ENCODE measurements at places on chromosomes 6 and 20. TPM values are rescaled to one million over a fixed set of nuclear protein-coding genes. Genes with fewer than 3 reads are reported as not detected.

- DNase-seq: no peak
Observed at GRCh38 chr6:20846602-20847028, 312.4 kb downstream of the CDKAL1 start.

DNA sequence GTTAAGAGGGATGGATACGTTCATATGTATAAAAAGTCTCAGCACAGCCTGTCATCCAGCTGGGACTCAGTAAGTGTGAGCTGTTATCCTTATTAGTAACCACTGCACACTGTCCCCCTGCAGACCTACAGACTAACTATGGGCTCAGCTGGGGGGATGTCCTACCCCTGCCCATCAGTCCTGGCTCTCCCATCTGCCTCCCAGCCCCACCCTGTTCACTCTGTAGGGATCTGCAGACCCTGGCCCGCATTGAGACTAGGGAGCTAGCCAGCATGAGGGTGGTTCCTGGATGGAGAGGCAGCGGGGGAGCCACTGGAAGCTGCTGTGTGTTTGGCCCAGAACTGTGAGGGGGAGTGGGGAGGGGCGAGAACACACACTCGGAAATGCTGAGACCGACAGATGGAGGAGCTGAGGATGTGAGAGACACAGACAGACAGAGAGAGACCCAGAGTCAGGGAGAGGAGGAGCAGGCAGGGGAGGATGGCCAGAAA is 17.1 kb downstream of the XKR7 start:
- no peak for DNase-seq

DNA sequence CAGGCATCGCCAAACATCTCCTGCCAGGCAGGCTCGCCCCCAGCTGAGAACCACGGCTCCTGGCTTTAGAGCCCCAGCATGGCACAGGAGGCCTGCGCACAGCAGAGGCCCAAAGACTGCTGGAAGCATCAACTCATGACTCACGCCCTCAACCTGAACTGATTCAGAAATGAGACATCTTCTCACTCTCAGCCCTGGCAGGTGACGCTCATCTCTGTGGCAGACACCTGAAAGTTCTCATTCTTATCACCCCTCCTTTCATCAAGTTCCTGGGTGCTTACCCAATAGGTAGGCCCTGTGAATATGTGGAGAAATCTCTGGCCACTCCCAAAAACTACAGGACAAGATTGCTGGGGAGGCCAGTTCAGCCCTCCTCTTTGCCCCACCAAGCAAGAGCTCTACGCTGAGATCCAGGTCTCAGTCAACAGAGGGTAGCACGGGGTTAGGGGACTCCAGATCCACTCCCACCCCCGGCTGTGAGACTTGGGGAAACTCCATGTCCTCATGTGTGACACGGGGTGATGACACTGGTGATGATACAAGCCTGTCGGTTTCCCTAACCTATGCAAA is 11.3 kb downstream of the NFATC2 start:
- DNase-seq: no peak

DNA sequence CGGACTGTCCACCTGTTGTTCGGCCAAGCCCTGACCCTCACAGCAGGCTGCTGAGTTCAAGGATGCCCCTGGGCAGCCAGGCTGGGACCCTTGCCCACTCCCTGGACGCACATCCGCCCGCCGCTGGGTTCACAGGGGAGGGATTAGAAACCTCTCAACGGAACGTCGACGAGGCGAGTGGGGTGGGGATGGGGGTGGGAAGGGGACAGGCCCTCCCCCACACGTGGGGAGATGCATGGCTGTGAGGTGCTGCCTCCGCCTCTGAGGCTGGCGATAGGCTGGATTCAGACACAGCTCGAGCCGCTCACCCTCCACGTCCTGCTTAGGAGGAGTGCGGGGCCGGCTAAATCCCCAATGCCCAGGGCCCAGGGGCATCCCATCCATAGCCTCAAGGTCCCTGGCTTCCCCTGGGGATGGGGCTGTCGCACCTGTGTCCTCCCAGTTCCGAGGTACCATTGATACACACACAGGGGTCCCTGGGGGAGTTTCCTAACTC is 90.6 kb upstream of the BHLHE23 start:
- no peak for DNase-seq

DNA sequence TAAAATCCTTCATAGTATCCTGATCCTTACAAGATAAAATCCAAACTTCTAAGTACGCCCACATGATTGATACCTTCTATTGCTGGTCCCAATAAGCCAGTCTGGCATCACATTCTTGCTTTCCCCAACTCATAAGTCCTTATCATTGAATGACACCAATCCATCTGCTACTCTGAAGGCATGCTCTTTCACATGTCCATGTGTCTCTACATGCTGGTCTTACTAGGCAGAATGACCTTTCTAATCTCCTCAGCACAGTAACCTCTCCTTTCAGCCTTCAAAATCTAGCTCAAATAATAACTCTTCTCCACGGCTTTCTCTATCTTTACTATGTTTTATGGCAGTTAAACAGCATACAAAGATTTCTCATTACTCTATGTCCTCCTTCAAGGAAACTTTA is 71.1 kb downstream of the ASCC3 start:
- no peak for DNase-seq

DNA sequence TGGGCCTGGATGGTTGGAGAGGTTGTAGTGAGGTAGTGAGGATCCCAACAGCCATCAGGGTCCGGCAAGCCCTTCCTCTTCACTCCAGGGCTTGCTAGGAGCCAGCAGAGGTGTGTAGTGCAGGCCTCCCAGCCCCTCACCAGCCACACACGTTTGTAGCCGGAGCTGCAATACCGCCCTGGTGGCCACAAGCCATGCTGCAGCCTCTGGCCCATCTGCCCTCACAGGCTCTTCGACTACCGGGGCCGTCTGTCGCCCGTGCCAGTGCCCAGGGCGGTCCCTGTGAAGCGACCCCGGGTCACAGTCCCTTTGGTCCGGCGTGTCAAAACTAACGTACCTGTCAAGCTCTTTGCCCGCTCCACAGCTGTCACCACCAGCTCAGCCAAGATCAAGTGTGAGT is 36.4 kb downstream of the EIF2S2 start:
- no peak for DNase-seq

- no peak for DNase-seq
Observed at GRCh38 chr6:12203001-12203400, 87.2 kb upstream of the EDN1 start.

- DNase-seq: no peak
Observed at GRCh38 chr6:118502169-118502568, 45.9 kb upstream of the PLN start.

DNA sequence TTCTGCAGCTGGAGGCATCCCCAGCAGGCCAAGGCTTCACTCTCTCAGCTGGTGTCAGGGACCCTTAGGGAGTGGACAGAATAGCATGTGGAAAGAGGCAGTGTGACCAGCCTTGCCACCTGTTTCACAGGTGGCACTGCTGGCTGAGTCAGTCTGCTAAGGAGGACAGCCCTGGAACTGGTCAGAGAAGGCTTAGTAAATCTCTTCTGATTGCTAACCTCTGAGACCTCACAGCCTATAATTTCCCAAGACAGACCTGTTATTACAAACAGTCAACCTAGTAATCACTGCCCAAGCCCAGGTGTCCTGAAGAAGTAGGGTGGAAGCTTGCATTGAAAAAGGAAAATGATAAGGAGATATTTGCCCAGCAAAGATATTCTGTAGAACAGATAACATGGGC is 26.4 kb upstream of the PAQR8 start:
- no peak for DNase-seq

GRCh38 chr20:63254606-63255384 is 532 bp upstream of the NKAIN4 start:
- DNase-seq: no peak

DNA sequence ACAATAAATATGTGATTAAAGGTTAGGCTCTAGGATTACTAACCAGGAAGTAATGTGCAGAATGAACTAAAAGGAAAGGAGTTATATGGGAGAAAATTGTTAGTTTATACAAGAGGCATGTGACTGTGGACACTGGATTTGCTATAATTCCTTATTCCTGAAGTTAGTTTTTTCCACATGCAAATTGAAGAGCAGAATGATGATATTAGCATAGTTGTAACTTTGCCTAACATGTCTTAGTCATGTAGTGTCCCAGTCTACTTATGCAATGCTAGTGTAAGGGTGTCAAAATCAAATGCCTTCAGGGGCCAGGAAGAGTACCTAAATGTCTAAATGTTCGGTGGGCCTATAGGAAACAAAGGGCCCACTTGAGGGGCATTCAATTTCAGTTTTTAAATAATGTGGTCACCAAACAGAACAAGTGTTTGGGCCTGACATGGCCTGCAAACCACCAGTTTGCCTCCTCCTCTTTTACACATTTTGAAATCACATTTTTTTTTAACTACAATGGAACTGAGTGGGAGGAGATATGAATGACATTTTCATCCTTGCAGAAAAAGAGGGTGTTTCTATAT is 28.0 kb upstream of the CEP85L start:
- no peak for DNase-seq

The GNMT gene
- 0.42 TPM for total RNA-seq

The CGA gene
- total RNA-seq: not detected

The ANGPT4 gene
- total RNA-seq: 0.21 TPM

The ZBTB2 gene
- total RNA-seq: 14.2 TPM

The PRIM2 gene
- 42.7 TPM for total RNA-seq
